Activated CD4-positive, alpha-beta T cell treated with anti-CD3 and anti-CD28 coated beads for 48 hours (primary cell): ENCODE measurements at places on chromosomes 12 and 14.
A peak's percentile ranks its signal among the peaks of the same experiment; 100 is the strongest.

GRCh38 chr12:53601296-53601847, 24.8 kb downstream of the ATF7 start:
- DNase-seq = no peak

- DNase-seq = no peak
Observed at GRCh38 chr12:54277823-54278276, 2.1 kb downstream of the CBX5 start.

- no peak for DNase-seq
Observed at GRCh38 chr14:104387022-104388010, 192.2 kb upstream of the C14orf180 start.

DNA sequence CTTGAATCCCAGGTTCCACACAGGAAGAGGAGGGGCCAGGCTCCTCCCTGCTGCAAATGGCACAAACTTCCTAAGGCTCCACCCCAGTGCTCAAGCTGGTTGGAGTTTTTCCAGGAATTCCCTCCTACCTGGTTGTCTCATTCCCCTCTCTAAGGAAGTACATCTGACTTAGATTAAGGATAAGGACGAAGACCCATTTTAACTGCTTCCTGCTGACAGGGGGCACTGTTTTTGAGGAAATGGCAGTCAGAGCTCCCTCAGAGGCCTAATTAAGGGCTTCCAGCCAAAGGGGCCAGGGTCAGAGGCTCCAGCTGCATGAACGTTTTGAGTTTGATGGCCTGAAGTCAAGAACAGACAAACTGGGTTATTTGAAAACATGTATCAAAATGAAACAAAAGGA, 1084.7 kb downstream of the SLC6A15 start:
- no peak for DNase-seq

DNA sequence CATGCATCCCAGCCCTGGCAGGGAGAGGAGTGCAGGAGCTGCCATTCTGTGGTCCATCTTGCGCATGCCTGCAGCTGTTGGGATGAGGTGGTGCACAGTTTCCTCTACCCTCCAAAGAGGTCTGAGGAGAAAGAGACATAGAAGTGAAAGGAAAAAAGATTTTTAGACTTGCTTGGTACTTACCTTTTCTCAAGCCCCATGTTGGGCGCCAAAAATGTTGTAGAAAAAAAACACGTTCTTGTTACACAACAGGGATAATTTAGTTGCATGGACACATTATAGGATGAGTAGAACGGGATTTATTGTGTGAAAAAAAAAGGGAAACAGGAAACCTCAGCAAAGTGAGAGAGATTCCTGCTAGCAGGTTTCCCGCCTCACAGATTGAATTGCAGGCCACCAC, 244.4 kb upstream of the GARIN2 start:
- DNase-seq = peak; percentile 5
